ENCODE measurements at places on chromosomes 16 and 17.

- DNase-seq, result no peak
Observed at GRCh38 chr16:89949121-89949742, 677 bp downstream of the DEF8 start.

- DNase-seq, result no peak
Observed at GRCh38 chr17:9226794-9227135, 205.5 kb downstream of the NTN1 start.

GRCh38 chr16:12801511-12802042 is 2.1 kb downstream of the CPPED1 start:
- DNase-seq, result no peak

DNA sequence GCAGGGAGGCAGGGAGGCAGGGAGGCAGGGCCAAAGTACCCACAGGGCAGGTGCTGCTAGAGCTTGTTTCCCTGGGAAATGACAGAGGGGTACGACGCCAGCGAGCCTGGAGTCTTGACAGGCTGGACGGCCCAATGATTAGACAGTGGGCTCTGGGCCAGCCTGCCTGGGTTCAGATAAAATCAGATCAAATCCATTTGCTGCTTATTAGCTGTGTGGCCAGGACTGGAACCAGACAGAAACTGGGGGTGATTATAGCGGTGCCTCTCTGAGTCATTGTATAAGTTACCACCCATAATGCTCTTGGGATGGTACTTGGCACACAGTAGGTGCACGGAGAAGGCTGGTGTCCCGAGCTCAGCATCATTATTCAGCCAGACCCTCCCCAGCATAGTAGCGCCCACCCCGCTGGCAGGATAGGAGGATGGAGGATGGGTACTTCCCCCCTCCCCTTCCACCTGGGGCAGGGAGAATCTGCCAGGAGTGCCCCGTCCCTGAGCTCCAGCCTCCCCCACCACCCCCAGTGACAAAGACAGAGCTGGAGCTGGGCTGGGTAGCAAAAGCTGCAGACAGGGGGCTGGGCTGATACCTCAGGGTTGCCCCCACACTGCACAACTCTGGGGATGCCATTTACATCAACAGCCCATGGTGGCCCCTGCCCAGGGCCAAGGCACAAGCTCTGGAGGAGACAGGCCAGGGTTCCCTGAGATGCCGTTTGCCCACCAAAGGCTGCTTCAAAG is 77.6 kb upstream of the TNRC6C start:
- DNase-seq, result no peak

DNA sequence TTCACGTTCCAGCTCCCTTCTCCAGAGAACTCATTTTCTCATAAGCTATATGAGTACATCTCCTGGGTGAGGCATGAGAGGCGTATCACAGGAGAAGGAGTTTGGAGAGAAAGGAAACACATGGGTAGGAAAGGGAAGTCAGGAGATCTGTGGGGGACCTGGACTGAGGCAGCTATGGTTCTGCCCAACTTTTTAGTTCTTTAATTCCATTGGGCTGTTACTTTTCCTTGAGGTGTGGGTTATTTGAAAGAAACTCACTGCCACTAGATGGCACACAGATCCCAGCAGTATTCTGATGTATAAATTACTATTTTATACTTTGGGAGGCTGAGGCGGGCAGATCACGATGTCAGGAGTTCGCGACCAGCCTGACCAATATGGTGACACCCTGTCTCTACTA is 63.6 kb downstream of the NUP93 start:
- DNase-seq, result no peak

- DNase-seq, result no peak
Observed at GRCh38 chr16:81061871-81062608, 15.0 kb downstream of the C16orf46 start.

DNA sequence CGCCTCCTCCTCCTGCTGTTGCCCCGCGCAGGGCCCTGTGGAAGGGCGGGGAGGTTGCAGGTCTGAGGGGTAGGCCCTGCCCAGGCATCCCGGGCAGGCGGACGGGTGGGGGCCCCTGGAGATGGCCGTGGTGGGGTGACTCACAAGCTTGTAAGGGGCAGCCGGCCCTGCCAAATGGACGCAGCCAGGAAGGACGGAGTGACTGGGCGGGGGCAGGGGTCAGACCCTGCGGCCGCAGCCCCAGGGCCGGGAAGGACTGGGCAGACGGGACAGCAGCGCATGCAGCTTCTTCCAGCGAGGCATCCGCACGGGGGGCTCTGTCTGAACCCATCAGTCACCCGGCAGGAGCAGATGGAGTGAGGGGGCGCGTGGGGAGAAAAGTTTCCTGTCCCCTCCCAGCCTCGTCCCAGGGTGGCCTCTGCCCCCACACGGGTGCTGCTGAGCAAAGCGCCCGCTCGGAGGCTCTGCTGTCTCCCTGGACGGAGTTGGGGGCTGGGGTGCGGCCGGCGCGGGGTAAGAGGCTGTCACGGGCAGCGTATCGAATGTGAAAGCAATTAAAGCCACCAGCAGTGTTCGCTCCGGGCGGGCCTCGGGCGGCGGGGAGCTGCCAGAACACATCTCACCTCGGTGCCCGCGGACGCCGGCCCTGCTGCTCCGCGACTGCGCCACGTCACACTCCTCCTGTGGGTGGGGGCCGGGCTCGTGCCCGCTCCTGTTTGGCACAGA is 5.4 kb upstream of the PRR35 start:
- DNase-seq, result no peak

DNA sequence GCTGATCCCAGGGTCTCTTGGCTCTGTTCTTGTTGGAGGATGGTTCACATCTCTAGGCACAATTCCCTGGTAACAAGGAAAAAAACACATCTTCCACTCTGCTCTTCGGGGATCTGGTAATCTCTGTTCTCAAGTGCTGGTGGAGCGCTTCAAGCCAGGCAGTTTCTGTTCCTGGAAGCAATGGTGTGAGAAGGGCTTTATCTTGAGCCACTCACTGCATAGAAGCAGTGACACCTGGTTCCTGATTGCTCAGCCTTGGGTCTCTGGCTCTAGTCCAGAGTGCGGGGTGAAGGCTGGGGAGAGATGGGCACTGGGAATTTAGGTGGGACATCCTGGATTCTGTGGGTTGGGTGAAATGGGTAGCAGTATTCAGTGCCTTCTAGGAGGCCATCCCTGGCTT is 14.1 kb downstream of the AKAP1 start:
- DNase-seq, result no peak

DNA sequence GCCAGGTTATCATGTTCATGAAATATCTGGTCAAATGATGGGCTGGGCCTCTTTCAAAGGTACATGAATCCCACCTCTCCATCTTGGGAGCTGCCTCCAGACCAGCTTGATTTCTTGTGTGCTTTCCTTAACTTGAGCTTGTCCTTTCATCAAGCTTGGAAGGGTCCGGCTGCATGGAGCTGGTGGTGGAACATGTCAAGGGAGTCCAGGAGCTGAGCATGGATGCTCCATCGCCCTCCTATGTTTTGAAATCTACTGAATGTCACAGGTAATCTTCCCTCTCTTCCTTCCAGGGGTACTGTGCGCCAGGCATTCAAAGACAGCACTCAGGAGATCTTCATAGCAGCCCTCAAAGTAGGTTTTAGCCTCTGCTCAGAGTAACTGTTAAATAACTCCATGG is 105.8 kb downstream of the N4BP1 start:
- no peak for DNase-seq

DNA sequence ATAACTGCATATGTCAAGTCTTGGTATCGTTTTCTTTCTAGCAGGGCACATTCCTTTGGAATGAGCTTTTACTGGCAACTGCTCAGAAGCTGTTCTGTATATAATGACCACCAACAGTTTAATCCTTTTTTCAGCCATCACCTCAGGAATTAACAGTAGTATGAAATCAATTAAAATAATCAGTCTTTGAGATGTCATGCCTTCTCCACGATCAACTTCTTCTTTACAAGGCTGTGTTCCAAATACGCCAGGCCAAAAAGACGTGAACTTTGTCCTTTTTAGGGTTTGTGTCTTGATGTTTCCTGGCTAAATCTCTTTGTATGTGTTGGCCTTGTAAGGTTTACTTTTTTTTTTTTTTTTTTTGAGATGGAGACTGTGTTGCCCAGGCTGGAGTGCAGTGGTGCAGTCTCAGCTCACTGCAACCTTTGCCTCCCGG is 54.9 kb downstream of the ABCC1 start:
- DNase-seq, result peak; percentile 54

GRCh38 chr16:12215277-12216105 is 239.0 kb downstream of the SNX29 start:
- DNase-seq, result peak; percentile 15

GRCh38 chr17:28828294-28829040 is 14.1 kb downstream of the FAM222B start:
- DNase-seq, result no peak

- no peak for DNase-seq
Observed at GRCh38 chr17:65697661-65698060, 136.2 kb upstream of the AXIN2 start.

- DNase-seq, result no peak
Observed at GRCh38 chr17:45940826-45941225, 46.5 kb downstream of the MAPT start.

DNA sequence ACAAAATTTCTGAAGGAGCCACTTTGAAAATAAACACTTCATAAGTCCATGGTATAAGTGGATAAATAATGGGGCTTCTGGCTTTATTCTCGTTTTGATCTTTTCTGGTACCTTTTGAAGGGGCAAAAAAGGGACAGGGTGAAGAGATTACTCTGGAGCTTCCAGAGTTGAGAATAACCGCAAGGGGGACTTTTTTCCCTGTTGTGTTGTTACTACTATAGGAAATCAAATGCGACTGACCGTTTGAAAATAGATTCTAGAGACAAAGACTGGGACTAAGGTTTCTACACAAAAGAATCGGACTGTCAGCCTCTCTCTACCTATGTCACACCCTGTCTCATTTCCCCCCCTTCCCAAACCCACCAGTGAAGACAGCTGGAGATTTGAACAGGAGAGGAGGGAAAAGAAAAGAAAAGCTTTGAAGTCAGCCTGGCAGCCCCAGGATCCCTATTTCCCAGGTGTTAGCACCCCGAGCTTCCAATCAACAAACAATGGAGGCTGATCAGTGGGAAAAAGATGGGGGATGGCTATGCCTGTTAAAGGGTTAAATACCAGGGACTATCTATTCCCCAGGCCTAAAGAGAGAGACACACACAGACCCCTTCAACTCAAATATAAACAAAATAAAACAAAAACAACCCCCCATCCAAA is 8.4 kb downstream of the HOXB4 start:
- DNase-seq, result no peak

- no peak for DNase-seq
Observed at GRCh38 chr16:72085002-72085401, 8.4 kb downstream of the TXNL4B start.

GRCh38 chr17:82358465-82359350 is at the start of gene TEX19:
Gene TEX19 (plus strand): TSS chr17:82359247. CDS start chr17:82362151, 2,904 bp downstream.
- DNase-seq, result peak; percentile 72

DNA sequence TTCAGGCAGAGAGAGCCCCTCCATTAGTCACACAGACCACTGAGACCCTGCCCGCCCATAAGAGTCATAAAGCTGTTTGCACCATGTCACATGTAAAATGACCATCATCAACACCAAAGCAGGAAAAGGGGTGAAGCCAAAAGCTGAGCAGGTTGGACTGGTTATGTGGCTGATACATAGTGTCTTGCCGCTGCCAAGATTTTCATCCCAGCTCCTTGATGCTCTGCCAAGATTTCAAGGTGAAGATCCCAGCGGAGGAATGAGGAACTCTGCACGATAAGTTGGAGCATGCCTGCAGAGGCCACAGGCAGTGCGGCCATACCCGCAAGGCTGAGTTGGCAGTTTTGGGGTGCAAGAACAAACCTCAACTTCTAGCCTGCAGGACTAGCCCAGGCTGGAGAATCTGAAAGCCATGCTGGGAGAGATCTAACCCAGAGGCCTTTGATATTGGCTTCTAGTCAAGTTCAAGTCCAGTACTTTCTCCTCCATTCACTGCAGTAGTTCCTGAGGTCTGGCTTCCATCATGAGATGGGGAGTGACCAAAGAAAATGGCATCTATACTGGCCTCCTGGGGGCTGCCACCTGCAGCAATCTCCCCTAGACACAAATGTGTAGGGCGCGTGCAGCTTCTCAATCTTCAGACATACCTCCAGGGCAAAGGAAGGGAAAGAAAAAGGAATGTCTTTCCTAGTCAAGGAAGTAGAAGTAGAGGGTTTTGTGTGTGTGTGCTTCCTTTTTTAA is 79.7 kb upstream of the NOL11 start:
- no peak for DNase-seq

- DNase-seq, result no peak
Observed at GRCh38 chr16:3798838-3799237, 81.5 kb upstream of the TRAP1 start.

DNA sequence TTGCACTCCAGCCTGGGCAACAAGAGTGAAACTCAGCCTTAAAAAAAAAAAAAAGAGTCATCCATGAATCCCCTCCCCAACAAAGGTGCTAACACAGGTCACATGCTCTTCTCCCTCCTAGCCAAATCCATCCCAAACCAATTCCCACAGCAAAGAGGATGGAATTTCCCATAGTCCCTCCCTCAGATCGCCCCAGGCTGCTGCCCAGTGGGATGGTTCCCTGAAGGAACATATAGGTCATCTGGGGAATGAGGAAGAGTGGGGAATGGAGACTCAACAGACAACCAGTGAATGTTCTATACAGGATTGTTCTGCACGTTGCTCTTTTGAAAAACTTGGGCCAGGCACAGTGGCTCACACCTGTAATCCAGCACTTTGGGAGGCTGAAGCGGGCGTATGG is 18.2 kb downstream of the LGALS3BP start:
- DNase-seq, result no peak

GRCh38 chr16:75065149-75065505 is 51.5 kb downstream of the LDHD start:
- DNase-seq, result no peak

DNA sequence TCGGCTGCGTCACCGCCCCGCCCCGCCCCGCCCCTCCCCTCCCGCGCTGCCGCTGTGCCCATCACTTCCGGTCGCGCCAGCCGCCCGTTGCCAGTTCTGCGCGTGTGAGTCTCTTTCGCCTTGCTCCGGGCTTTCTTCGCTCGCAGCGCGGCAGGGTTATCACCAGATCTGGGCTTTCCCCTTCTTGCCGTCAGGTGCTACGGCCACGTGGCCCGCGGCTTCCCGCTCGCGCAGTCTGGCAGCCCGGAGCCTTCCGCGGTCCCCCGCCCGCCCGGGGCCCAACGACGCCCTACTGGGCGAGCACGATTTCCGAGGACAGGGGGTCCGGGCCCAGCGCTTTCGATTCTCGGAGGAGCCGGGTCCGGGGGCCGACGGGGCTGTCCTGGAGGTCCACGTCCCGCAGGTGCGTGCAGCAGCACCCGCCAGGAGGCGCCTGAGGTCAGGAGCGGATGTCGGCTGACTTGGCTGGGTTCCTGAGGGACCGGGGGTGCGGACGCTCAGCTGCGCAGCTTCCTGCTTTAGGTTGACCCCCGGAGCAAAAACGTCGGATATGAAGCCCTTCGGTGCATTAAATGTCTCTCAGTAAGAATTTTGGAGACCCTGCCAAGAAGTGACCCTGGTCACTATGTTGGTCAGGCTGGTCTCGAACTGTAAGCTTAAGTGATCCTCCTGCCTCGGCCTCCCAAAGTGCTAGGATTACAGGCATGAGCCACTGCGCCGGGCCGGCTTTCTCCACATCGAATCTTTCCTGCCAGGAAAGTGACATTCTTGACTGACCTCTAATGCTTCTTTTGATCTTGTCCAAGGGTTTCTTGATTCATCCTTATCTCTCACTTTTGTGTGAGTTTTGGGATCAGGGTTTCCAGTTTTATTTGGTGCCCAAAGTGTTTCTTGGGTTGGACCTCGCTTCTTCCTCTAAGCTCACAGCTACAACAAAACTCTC is at the start of gene METTL23:
TSS of gene METTL23 (plus strand) at position 64 of the 943 bp plus-strand sequence. CDS start 2,872 bp downstream, outside the sequence.
- DNase-seq, result peak; percentile 69

All from A673 (cell line).